ENCODE measurements at places on chromosomes 2 and 18. TPM values are rescaled to one million over a fixed set of nuclear protein-coding genes. Genes with fewer than 3 reads are reported as not detected.

TMEM182 gene
- total RNA-seq = 5.8 TPM

GRCh38 chr2:40147360-40147759 is 304.5 kb downstream of the SLC8A1 start:
- no peak for DNase-seq
- H3K27me3 ChIP-seq = no peaks in the 10 kb centered on the region
- H3K27ac ChIP-seq = no peak overlapping the region
- no peaks in the 10 kb centered on the region for H3K36me3 ChIP-seq
- H3K4me3 ChIP-seq = no peak overlapping the region
- no peaks in the 10 kb centered on the region for H3K4me1 ChIP-seq

ZNF396 gene
- 1.4 TPM for total RNA-seq

ARL4C gene
- total RNA-seq = 59.3 TPM

- no peak overlapping the region for H3K4me3 ChIP-seq
- no peaks in the 10 kb centered on the region for H3K4me1 ChIP-seq
- H3K36me3 ChIP-seq = no peaks in the 10 kb centered on the region
Observed at GRCh38 chr2:233807966-233808935, 30.1 kb downstream of the MROH2A start.

- no peaks in the 10 kb centered on the region for H3K27me3 ChIP-seq
- peak overlapping the region; percentile 82 for H3K27ac ChIP-seq
- H3K4me3 ChIP-seq = peak overlapping the region; percentile 95
- H3K36me3 ChIP-seq = peaks cover 11% of the 10 kb centered on the region
Observed at GRCh38 chr2:99336804-99337112, 431 bp upstream of the EIF5B start.

GRCh38 chr2:127954857-127955256 is 69.1 kb upstream of the AMMECR1L start:
- H3K4me3 ChIP-seq = no peak overlapping the region
- H3K27ac ChIP-seq = no peak overlapping the region
- H3K27me3 ChIP-seq = no peaks in the 10 kb centered on the region
- DNase-seq = no peak
- H3K36me3 ChIP-seq = peaks cover 35% of the 10 kb centered on the region

DNA sequence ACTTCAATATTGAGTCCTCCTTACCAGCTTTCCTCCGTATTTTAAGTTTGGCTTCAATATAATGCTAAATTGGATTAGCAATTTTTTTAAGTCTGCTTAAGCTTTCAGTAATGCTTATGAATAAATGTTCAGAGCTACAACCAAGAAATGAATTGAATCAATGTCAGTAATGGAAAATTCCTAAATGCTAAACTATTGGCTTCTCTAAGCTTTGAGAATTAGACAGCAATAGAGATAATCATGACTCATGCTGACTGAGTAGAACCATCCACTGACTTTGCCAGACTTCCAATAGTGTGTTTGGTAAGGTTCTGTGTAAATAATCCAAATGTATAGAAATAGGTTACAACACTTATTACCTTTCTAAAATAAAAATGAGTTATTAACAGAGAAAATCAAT is 8.9 kb upstream of the PDE1A start:
- H3K27me3 ChIP-seq = no peaks in the 10 kb centered on the region
- H3K36me3 ChIP-seq = no peaks in the 10 kb centered on the region
- no peak overlapping the region for H3K4me3 ChIP-seq
- peak; percentile 47 for DNase-seq
- H3K4me1 ChIP-seq = no peaks in the 10 kb centered on the region

GRCh38 chr18:56861244-56861643 is 210.1 kb downstream of the WDR7 start:
- no peak overlapping the region for H3K27ac ChIP-seq
- no peaks in the 10 kb centered on the region for H3K27me3 ChIP-seq
- DNase-seq = no peak
- H3K4me3 ChIP-seq = no peak overlapping the region
- no peaks in the 10 kb centered on the region for H3K4me1 ChIP-seq

SLC11A1 gene
- total RNA-seq = not detected

KATNAL2 gene
- 3.0 TPM for total RNA-seq

GRCh38 chr2:85792783-85793441 is 39.1 kb downstream of the ATOH8 start:
- DNase-seq = peak; percentile 58
- H3K4me3 ChIP-seq = no peak overlapping the region
- no peaks in the 10 kb centered on the region for H3K36me3 ChIP-seq

APOB gene
- total RNA-seq = 0.07 TPM

GRCh38 chr18:38545071-38545470 is 979.5 kb upstream of the CELF4 start:
- H3K4me1 ChIP-seq = no peaks in the 10 kb centered on the region
- H3K27me3 ChIP-seq = no peaks in the 10 kb centered on the region
- H3K36me3 ChIP-seq = no peaks in the 10 kb centered on the region
- no peak overlapping the region for H3K4me3 ChIP-seq
- H3K27ac ChIP-seq = no peak overlapping the region

GRCh38 chr2:157596992-157597681 is 31.5 kb downstream of the ACVR1C start:
- no peak overlapping the region for H3K27ac ChIP-seq
- peaks cover 3% of the 10 kb centered on the region for H3K27me3 ChIP-seq
- no peaks in the 10 kb centered on the region for H3K36me3 ChIP-seq
- DNase-seq = peak; percentile 1

GRCh38 chr2:117128461-117128860 is 686.0 kb upstream of the DDX18 start:
- H3K27me3 ChIP-seq = no peaks in the 10 kb centered on the region
- H3K4me3 ChIP-seq = no peak overlapping the region
- H3K27ac ChIP-seq = no peak overlapping the region
- no peaks in the 10 kb centered on the region for H3K4me1 ChIP-seq

DNA sequence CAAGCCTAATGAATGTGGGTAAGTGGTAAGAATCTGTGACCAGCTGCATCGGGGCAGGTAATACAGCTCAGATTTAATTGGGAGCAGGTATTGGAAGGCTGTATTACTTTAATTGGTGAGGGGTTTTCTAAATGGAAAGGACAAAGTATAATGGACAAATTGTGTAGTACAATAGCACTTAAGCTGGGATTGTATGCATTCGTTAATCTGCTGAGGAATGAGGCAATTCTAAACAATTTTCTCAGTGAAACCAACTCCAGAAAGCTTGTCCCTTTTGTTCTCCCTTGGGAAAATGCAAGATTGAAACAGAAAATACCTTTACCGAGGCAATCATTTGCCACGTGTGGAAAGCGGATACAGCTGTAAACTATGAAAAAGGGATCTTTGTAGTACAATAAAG is 801.6 kb upstream of the POU3F3 start:
- no peaks in the 10 kb centered on the region for H3K36me3 ChIP-seq
- no peak overlapping the region for H3K27ac ChIP-seq

DNA sequence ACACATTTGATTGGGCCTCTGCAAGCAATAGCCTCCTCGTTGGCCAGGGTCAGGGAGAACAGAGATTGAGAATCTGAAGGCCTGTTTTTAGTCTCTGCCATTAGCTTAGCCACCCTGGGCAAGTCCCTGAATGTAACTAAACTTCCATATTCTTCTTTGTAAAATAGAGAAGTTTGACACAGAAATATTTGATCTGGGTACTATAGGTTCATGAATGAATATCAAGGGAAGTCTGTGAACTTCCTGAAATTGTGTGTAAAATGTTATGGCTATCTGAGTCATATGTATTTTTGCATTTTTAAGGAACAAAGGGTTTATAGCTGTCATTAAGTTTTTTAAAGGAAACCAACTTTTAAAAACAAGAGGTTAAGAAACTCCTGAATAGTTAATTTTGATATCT is 23.2 kb downstream of the RND3 start:
- H3K4me1 ChIP-seq = peaks cover 18% of the 10 kb centered on the region
- no peaks in the 10 kb centered on the region for H3K27me3 ChIP-seq
- no peak overlapping the region for H3K27ac ChIP-seq
- H3K4me3 ChIP-seq = no peak overlapping the region
- peaks cover 17% of the 10 kb centered on the region for H3K36me3 ChIP-seq

- DNase-seq = peak; percentile 56
- peaks cover 89% of the 10 kb centered on the region for H3K4me1 ChIP-seq
- H3K4me3 ChIP-seq = no peak overlapping the region
- peak overlapping the region; percentile 79 for H3K27ac ChIP-seq
- H3K36me3 ChIP-seq = peaks cover 39% of the 10 kb centered on the region
Observed at GRCh38 chr2:150478200-150478974, 9.1 kb downstream of the RND3 start.

CDH20 gene
- total RNA-seq = not detected

- H3K4me3 ChIP-seq = peak overlapping the region; percentile 83
- no peak overlapping the region for H3K27ac ChIP-seq
- DNase-seq = peak; percentile 3
- no peaks in the 10 kb centered on the region for H3K27me3 ChIP-seq
- H3K4me1 ChIP-seq = peaks cover 11% of the 10 kb centered on the region
Observed at GRCh38 chr2:102736110-102736409, 25.8 kb upstream of the TMEM182 start.

TUBA3E gene
- not detected for total RNA-seq

DNA sequence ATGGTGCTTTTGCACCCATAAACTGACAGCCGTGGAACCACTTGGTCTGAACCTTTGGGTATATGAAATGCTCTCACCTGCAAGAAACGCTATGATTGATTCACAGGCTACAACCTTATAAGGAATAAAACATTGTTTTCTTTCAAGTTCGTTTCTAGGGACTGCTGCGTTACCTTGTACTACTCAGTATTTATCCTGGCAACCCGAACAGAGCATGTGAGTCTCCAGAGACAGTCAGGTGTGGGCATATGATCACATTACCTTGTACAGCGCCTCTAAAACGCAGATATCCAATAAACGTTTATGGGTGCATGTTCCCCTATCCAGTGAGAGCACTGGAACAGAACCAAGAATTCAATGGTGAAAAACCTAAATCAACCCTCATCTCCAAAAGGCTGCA is 1.7 kb downstream of the CCBE1 start:
- H3K4me3 ChIP-seq = peak overlapping the region; percentile 71
- peaks cover 8% of the 10 kb centered on the region for H3K4me1 ChIP-seq
